ENCODE measurements at places on chromosomes 6 and 20.

DNA sequence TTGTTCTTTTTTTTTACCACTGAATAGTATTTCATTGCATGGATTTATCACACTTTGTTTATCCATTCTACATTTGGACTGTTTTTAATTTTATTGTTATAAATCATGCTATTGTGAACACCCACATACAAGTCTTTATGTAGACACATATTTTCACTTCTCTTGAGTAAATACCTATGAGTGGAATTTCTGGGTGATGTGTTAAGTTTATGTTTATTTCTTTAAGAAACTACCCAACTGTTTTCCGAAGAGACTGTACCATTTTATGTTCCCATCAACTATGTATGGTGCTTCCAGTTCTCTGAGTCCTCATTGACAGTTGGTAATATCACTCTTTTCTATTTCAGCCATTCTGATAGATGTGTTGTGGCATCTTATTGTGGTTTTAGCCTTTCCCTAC, 54.0 kb downstream of the RIN2 start:
- no peak for DNase-seq

GRCh38 chr20:10707068-10707467, 33.3 kb upstream of the JAG1 start:
- DNase-seq, result no peak

DNA sequence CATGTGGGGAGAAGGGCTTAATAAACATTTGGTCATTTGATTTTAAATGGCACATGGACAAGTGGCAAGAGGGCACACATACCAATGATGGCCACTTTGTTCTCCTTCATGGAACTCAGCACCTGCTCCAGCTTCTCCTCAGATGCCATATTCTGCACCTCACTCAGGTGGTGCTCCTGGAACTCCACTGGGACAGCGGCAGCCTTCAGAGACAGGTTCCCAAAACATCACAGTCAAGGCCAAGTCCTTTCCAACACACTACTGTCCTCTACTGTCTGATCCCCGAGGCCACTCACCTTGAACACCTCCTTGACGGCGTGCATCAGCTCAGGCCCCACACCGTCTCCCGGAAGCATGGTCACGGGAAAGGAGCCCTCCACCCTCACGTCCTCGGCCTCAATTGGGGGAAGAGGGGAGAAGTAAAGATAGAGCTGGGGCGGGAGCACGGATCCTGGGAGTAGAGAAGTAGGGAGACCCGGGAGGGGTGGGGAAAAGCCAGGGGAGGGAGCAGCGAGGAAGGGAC, 591 bp downstream of the IDH3B start:
- DNase-seq, result no peak

DNA sequence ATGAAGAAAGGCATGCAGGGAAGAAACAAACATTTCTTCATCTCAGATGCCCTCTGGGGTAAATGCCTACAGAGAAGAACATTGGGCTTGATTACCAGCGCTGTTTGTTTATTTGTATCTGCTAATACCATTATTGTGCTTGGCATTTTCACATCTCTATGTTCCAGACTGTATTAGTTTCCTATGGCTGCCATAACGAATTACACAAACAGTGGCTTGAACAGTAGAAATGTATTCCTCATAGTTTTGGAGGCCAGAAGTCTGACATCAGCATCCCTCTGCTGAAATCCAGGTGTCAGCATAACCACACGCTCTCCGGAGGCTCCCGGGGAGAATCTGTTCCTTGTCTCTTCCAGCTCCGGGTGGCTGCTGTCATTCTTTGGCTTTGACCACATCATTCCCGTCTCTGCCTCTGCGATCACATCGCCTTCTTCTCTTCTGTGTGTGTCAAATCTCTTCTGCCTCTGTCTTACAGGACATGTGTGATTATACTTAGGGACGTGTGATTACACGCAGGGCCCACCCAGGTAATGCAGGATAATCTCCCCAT, 241.6 kb upstream of the SUPT3H start:
- no peak for DNase-seq

DNA sequence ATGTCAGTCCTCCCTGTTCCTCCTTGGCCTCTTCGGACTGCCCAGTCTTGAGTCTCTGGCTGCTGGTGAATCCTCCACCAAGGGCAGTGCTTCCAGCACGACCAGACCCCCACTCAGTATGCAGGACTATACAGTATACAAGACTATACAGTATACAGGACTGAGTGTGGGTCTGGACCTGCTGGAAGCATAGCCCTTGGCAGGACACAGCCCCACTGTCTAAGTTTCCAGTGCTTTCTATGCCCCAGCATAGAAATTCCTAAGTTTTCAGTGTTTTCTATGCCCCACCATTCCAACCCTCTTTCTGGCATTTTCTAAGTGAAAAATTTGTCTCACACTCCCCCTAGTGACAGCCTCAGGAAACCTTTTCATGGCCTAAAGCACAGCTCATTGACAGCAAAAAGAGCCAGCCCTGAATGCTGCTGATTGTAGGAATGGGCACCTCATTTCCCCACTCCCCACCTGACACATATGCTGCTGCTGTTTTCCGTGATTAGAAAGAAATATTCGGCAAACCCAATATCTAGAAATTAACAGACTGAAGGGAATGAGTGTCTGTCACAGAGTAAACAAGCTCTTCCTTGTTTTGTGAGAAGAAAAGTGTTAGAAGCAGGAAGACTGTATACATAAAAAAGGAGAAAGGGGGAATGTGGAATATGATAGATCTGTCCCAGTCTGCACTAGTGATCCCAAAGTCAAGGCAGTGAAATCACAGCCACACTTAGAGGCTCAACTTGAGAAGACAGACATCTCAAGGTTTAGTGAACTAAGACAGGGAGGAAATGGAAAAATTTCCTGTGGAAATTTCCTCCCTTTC, 206.9 kb downstream of the IBTK start:
- DNase-seq, result peak; percentile 1

- no peak for DNase-seq
These were observed 35.9 kb upstream of the LTV1 start for GRCh38 chr6:143807103-143807772.

GRCh38 chr6:5894357-5894756, 112.4 kb downstream of the NRN1 start:
- no peak for DNase-seq

- no peak for DNase-seq
These were observed 51.5 kb downstream of the PLCB1 start for GRCh38 chr20:8183526-8183925.

- DNase-seq, result no peak
These were observed 177.7 kb downstream of the ZDHHC14 start for GRCh38 chr6:157558487-157559200.

GRCh38 chr6:44678252-44678935, 290.9 kb downstream of the CDC5L start:
- no peak for DNase-seq

GRCh38 chr6:137914530-137915193, 47.6 kb downstream of the TNFAIP3 start:
- DNase-seq, result no peak

DNA sequence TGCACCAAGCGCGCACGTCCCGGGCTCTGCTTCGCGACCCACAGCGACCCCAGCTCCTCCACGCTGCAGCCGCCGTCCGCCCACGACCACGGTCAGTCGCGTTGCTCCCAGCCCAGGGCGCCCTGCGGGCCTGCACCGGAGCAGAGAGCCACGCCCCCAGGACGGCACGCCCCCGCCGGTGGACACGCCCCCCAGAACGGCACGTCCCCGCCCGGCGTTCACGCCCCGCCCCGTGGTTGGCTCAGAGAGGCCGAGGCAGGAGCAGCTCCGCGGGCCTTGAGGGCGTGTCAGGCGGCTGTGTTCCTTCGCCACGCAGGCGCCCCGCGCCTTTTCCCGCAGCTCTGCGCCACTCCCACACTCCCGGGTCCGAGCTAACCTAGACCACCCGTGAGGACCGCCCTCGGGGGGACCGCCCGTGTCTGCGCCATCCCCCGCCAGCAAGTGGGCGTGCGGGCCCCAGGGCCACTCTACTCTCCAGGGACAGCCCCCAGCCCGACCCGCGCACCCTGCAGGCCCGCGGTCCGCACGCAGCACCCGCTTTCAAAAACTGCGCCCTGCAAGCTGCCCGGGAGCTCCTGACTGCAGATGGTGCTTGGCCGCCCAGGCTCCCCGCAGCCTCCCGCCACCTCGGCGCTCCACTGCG, at the start of gene RNASET2:
TSS of gene RNASET2 (minus strand) at position 107 of the 643 bp plus-strand sequence. CDS start 368 bp downstream, outside the sequence.
- peak; percentile 97 for DNase-seq

DNA sequence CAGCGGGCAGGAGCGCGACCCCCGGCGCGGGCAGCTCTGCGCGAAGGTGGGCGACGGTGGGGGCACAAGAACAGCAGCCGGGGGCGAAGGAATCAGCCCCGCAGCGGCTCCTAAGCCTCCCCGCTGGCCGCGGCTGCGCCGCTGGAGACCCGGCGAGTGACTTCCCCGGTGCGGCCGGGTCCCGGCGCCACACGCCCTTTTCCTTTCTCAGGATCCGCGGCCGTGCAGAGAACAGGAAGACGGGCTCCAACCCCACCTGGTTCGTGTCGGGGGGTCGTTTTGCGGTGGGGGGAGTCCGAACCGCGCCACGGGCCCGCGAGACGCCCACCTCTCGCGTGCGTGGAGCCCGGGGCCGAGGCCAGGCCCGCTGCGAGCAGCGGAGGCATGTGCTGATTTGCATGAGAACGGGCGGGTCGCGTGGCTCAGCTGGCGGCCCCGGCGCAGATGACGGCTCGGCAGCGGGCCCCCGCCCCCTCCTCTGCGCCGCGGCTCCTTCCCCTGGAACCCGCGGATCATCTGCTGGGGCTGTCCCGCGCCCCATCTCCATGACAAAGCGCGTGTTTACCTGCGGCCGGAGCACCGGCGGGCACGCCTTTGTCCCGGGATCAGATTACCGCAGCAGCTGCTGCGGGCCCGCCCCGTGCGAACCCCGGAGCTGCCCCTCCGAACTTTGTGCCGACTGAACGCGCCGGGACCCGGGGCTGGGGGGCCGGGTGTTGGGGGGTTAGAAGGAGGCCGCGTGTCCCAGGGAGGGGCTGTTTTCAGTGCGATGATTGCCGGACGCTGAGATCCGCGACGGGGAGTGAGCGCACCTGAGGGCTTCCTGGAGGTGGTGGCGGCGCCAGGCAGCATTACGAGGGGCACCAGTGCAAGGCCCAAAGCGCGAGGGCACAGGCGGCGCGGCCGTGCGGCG, 4.9 kb upstream of the DLL1 start:
- DNase-seq, result peak; percentile 33

DNA sequence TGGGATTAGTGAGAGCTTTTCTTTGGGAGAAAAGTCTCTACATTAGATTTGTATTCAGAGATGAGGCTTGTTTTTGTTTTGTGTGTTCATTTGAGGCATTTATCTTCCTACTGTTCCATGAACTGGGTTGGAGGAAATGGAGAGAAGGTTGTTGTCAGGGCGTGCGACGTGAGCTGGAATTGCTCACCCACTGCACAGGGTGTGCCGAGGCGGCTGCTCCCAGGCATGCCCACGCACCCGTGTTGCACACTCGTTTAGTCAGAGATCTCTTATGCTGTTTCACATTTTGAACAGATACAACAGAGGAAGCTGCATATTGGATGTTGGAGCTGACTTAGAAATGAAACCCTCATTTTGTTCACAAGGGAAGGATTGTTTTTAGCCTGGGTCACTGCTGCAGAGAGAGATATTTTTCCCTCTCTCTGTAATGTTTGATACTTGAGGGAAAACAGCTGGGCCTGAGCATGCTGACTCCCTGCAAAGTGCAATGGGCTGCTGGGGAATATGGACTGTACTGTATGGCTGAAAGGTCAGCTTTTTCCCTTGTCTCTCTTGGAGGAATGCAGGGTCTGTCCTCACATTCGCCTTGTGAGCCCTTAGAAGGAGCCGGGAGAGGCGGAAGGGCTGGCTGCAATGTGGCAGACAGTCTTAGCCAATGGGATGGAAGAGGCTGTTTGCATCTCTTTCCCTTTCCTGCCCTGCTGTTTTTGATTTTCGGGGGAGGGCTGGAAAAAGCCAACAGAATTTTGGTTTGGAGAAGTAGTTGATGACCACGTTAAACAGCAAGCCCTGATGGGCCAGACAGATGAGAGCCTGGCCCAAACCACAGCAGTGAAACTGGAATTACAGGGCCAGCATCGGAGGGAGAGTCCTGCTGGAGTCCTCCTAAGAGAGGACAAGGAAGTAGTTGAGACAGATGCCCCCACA, 170.8 kb downstream of the SASH1 start:
- DNase-seq, result no peak

GRCh38 chr6:108782179-108783041, 65.8 kb upstream of the ARMC2 start:
- peak; percentile 84 for DNase-seq

GRCh38 chr6:21710216-21710615, 116.7 kb downstream of the SOX4 start:
- no peak for DNase-seq

DNA sequence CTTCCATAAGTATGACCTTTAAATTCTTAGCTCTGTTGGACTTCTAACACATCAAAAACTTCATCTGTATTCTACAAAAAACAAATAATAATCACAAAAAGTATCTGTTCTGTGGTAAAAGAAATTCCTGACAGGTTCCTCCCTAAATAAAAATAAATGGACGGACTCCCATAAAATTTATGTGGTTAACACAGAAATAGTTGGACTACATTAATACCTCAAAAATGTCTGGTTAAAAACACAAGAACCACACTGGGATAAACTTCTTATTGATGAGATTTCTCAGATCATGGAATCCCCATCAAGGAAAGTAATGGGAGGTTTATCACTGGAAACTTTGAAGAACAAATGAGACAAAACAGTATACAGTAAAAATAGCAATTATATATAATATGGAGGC, 172.4 kb downstream of the MOXD1 start:
- no peak for DNase-seq

- no peak for DNase-seq
These were observed 22.0 kb downstream of the KIF13A start for GRCh38 chr6:17965397-17965796.

GRCh38 chr6:154839546-154839945, 106.3 kb downstream of the SCAF8 start:
- DNase-seq, result no peak

DNA sequence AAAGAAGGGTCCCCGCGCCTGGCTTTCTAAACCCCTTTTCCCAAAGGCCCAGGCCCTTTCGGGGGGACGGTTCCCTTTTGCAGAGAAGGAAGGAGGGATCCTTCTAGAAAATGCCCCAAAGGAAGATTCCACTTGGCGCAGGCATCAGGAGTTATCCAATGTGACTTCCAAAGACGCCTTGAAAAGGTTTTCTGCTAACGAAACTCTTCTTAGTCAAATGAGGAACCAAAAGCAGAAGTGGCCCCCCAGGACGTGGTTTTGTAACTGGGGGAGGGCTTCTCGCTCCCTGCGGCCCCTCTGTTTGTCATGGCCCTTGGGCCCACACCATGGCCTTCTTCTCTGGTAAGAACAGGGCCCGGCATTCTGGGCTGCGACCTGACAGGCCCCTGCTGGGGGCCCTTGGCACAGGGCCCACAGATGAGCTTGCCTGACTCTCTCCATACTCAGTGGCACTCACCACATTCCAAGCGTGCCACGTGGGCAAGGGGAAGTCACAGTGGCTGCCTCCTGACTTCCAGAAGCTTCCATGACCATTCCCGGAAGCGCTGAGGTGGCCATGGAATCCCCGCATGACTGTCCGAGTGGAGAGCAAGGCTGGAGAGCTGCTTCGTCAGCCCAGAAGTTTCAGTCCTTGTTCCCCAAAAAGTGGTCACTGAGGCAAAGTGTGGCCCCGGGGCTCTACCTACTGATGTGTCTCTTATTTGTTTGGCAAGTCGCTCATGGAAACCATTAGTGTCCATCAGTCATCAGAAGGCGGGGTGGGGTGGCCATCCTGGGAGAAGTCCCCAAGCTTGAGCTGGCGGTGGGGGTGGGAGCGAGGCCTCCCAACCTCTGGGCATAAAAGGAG, 834 bp upstream of the CTSZ start:
- DNase-seq, result peak; percentile 12

Measured in CD4-positive, alpha-beta T cell treated with Interleukin-2 at 100 ng/mL for 4 hours (primary cell).